ENCODE measurements at places on chromosomes 6 and 20.

DNA sequence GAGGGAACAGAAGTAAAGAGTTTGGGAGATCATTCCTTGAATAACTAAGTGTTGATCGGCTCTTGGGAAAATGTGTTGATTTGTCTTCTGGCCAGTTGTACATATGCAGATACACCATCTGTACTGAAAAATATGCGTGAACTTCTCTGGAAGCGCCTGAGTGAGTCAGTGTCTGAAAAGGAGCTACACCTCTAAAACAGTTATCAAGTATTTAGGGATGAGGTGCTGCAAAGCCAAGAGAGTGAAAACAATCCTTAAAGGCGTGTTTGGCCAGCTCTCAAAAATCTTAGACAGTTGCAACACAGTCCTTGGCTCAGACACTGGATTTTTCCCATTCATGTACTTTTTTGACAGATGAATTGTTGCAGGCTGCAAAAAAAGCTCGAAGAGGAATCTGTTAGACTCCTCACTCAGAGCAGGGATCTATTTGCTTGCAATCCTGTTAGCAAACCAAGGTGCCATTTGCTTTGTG, 61.3 kb downstream of the BMP6 start:
- DNase-seq, result no peak

GRCh38 chr6:159817951-159818739, 18.1 kb downstream of the PNLDC1 start:
- no peak for DNase-seq

DNA sequence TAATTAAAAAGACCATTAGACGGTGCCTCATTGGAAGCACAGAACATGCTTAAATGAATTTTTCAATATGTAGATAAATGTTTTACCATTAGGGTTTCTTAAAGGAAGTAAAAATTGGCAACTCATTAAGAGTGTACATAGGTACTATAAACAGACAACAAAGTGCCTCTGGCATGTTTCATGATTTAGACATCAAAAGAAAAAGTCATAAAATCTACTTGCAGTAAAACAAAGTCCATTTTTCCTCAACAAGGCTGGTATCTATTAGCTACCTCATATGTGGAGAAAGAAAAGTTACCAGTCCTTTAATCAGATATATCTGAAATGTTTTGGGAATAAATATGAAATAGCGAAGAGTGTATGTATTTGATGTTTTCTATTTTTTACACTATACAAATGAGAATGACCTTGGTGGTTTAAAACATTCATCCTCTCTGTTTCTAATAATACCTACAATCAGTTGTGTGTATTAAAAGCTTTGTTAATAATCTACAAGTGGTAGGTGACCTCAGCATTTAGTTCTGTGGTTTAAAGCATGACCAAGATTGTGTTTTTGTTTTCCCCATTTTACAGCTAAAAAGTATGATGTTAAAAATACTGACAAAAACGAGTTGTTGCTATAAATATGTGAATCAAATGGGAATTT, 87.5 kb downstream of the HDGFL1 start:
- DNase-seq, result no peak

DNA sequence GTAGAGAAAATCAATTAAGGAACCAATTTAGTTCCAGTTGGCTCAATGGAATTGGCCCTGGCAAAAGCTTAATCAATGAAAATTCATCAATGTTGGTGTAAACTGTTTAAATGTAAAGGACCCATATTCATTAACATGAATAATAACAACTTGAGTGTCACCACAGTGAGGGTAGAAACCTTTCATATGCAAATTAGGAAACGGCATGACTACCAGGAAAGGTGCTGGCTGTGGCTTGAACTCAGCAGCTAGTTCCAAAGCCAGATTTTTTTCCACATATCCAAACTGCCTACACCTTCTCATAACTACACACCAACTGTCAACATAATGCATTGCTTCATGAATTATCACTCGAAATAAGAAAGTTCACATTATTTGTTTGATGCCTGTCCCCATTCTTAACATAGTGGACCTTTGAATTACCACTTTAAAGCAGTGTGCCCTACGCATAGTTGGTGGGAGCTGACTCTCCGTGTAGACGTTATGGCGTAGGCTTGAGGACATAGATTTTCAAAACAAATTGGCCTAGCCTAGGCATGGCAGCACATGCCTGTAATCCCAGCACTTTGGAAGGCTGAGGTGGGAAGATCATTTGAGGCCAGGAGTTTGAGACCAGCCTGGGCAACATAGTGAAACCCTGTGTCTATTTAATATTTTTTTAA, 19.7 kb downstream of the PBOV1 start:
- peak; percentile 7 for DNase-seq

DNA sequence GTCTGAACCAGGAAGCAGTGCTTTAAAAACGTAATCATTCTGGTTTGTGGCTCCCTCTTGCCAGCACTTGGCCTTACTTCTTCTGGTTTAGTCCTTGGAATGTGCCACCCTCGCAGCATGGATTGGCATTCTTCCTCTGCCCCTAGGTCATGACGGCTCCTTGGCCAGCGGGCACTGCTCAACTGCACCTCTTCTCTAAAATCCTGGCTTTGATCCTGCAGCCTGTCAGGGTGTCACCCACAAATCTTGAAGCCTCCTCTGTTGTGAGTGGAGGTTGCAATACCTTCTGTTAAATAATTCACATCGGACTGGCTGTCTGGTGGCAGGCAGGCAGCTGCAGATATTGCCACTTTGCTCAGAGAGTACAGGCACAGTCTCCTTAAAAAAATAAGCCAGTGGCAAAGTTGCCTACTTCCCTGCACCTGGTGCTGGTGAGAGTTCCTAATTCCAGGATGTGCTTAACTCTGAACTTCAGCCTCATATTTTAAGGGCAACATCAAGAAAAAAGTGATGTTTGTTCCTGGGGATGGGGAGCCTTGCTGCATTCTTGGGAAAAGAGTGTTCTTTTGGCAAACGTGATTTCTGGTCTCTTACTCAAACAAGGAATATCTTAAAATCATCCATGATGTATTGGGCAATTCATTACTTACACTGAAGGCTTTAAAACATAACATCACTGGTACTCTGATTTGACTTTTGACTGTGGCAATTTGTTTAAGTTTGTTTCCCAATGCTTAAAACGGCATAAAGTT, 179.8 kb downstream of the FOXA2 start:
- DNase-seq, result no peak

- DNase-seq, result no peak
These were observed 3.5 kb upstream of the HTR1B start for GRCh38 chr6:77466451-77467437.

DNA sequence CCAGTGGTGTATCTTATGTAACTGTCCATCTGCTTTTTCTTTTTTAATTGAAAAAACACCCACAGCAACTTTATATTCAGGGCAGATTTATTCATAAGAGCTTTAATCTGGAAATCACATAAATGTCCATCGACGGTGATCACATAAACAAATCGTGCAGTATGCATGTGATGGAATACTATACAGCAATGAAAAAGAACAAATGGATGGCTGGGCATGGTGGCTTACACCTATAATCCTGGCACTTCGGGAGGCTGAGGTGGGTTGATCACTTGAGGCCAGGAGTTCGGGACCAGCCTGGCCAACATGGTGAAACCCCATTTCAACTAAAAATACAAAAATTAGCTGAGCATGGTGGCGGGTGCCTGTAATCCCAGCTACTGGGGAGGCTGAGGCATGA, 39.1 kb downstream of the VSTM2L start:
- DNase-seq, result no peak

Data from NCI-H526 (cell line).